GM13977 (cell line): ENCODE measurements at places on chromosomes 4 and X.

GRCh38 chrX:98481636-98482035, 1597.9 kb downstream of the RPA4 start:
- DNase-seq = no peak

DNA sequence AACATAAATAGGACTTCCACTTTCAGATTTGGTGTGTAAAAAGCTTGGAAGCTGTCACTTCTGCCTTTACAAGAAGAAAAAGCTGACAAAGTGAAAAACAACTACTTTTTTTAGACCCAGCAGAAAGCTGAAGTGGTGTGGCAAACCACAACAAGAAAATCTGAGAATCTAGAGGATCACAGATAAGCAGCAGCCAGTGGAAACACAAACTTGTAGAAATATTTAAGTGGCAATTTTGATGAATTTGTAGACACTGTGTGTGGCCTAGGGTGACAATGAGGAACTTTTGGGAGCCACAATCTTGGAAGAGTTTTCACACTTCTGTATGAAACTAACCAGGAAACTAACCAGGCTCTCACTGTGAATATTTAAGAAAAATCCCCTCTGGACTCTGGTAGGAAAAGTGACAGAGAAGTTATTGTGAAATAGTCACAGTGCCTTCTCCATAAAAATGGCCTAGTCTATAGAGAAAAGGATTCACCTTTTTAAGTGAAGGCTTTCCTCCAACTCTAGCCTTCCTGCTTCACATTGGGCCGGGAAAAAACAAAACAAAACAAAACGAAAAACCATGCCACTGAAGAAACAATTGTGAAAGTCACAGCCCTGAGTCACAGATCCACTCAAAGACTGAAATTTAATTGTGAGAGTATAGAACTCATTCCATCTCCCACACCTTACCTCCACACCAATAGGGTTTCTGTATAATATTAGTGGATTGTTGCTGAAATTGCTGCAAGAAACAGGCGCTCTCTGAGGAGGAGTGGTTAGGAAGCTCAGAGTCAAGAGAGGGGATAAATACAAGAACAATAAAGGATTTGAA, 26.7 kb upstream of the GUCY1A1 start:
- DNase-seq = peak; percentile 42

- DNase-seq = no peak
Observed at GRCh38 chr4:154985673-154986072, 204.6 kb downstream of the RBM46 start.

DNA sequence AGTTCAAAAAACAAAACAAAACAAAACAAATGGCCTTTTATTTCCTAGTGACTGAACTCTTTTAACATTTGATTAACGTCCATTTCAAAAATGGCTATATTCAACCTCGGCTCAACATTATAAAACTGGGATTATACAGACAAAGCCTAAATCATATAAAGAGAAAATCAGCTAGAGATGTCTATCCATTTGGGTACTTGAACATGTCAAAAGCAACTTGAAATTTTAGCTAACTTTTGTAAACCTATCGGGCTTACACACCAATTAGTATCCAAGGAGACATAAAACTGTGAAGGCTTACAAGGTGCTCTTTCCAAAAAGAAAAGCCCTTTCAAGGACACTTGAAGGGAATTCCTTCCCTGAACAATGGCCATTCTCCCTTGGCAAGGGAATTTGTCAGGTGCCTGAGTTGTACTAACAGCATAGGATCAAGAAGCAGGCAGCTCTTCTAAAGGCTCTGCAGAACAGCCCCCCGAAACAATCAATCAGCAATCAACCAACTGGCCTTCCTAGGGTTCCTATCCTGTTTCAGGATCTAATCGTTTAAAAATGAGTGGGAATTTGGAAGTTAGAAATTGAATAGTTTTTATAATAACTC, 633.7 kb upstream of the HTR2C start:
- no peak for DNase-seq

- DNase-seq = no peak
Observed at GRCh38 chrX:10901290-10901633, 209.9 kb upstream of the HCCS start.

DNA sequence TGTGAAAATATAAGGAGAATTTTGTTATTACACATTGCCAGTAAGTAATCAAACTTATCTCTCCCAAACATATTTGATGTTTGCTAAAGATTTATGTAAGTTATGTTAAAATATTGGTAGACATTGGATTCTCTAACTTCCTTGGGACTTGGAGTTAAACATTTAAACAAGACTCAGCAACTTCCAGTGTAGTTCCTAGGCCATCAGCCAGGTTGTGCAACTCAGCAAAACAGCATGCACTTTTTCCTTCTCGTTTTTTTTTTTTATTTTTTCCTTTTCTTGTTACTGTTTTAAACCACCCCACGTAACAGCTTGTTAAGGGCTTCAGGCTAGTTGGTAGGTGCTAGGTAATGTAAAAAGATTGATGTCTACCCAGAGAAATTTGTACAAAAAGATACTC, 510.4 kb downstream of the ANKRD50 start:
- DNase-seq = no peak

DNA sequence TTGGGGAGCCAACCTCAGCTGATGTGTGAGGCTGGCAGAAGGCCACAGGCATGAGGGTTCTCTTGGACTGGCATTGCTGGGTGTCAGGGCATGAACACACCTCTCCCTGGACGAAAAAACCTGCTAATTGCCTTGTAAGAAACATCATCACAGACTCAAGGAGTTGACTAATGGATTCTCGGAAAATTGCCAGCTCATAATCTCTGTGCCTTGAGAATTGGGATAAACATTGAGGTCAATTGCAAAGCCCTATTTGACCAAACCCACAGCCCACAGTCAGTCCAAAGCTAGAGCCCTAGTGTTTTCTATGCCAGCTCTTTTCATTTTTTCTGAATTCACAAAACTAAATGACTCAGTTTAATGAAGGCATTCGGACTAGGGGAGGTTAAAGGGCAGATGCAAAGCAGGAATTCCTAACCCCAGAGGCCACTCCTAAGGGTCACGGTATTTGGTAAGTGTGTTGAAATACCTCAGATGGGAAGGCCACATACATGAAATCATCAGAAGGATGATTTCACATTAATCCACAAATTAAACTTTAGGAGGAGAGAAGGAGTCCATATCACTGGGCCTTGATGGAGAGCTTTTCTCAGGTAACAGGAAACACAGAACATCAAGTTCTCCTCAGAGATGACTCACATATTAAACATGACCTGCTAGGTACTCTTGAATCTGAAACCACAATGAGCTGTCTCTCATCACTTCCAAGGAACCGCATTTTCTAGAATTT, 39.0 kb upstream of the RASL11B start:
- DNase-seq = no peak

GRCh38 chrX:44071847-44072551, 98.8 kb upstream of the NDP start:
- no peak for DNase-seq

DNA sequence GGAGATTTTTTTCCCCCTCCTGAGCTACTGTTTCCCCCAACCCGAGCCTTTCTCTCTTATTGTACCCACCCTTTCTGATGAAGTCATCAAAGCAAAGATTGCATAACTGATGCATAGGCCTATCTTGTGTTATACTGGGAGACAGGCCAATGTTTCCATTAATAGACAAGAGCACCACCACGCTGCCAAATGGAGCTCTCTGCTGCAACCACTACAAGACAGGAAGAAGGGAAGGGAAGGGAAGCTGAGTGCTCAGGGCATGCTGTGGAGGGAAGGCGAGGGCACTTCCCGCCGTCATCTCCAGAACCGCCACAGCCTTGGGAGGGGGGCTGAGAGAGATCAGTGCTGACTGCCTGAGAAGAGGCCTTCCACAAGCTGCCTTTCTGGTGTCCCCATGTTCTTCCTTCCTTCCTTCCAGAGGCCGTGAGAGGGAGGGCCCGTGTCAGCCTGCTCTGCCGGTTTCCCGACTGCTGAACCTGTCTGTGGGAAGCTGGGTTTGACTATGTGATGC, 75.0 kb downstream of the MGST2 start:
- no peak for DNase-seq

DNA sequence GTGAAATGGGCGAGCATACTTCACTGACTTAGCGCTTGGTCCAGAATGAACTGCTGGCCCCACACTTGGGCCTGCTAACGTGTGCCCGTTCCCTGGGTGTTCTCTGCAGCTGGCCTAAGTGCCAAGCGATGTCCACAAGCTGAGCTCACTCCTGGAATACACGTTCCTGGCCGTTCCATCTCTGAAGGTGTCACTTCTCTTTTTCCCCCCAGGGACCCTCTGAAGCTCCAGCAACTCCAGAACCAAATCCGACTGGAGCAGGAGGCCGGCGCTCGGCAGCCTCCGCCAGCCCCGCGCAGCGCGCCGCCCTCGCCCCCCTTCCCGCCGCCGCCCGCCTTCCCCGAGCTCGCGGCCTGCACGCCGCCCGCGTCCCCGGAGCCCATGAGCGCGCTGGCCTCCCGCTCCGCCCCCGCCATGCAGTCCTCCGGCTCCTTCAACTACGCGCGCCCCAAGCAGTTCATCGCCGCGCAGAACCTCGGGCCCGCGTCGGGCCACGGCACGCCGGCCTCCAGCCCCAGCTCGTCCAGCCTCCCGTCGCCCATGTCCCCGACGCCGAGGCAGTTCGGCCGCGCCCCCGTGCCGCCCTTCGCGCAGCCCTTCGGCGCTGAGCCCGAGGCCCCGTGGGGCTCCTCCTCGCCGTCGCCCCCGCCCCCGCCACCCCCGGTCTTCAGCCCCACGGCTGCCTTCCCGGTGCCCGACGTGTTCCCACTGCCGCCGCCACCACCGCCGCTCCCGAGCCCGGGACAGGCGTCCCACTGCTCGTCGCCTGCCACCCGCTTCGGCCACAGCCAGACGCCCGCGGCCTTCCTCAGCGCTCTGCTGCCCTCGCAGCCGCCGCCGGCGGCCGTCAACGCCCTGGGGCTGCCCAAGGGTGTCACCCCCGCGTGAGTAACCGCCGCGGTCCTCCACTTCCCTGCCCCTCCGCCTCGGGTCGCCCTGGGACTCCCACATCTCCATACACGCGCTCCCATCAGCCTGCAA, 132.3 kb downstream of the CBR4 start:
- DNase-seq = peak; percentile 58

GRCh38 chrX:47143894-47144625, 442 bp downstream of the NDUFB11 start:
- DNase-seq = peak; percentile 57

- peak; percentile 45 for DNase-seq
Observed at GRCh38 chr4:122689972-122690371, 42.5 kb upstream of the BBS12 start.

DNA sequence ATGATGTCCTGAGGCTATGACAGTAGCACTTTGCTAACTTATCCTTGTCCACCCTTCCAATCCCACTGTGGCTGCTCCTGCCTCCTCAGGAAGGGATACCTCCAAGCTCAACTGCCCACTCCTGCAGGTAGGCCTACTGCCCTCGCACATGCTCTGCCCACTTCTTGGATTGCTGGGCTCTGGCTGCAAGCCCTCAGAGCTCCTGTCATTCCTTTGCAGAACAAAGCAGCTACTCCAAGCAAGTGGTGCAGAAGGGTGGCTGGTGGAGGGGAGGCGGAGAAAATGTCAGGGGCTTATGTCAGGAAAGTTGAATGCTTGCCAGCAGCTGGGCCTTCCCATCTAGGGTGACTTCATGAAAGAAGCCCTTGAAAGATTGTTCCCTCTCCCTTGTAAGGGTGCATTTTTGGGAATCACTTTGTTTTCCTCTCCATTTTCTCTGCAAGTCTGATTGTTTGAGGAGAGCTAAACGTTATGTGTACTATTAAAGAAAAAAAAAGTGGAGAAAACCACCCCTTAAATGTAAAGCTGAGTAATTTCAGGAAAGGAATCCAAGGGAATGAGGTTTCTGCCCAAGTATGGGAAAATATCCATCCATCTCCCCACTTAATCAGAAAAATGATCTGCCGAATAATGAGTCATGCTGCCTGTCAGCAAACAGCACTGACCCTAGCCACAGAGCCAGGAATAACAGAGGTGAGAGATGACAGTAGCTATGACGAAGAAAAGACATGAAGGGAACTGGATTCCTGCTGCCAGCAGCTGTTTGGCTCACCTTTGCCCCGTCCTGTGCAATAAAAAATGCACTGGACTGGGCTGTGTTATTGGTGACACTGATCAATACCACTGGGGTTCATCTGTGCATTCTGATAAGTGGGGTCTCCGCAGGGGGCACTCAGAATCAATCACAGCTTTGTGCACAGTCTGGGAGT, 102.0 kb downstream of the RTL5 start:
- DNase-seq = no peak

GRCh38 chrX:45198301-45198700, 2.4 kb downstream of the DIPK2B start:
- no peak for DNase-seq

- DNase-seq = no peak
Observed at GRCh38 chr4:116015549-116015948, 902.1 kb upstream of the NDST4 start.

- DNase-seq = no peak
Observed at GRCh38 chrX:53587795-53588420, 98.6 kb downstream of the HUWE1 start.

GRCh38 chrX:123188081-123188480, 4.0 kb downstream of the GRIA3 start:
- DNase-seq = no peak

DNA sequence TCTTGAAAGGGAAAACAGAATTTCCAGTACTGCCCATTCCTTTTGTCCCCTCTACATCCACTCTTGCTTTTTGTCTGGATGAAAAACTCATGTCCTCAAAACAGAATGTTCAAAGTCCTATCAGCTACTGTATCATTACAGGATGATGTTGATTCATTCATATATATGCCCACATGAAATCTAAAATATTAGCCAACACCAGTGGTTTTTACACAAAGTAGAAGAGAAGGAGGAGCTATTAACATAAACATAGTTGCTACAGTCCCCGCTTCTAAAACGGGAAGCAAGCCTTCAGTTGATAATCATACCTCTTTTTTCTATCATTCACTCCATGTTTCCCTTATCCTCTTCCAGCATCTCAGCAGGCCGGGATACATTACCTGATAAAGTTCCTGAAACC, 7.7 kb upstream of the THOC2 start:
- no peak for DNase-seq

DNA sequence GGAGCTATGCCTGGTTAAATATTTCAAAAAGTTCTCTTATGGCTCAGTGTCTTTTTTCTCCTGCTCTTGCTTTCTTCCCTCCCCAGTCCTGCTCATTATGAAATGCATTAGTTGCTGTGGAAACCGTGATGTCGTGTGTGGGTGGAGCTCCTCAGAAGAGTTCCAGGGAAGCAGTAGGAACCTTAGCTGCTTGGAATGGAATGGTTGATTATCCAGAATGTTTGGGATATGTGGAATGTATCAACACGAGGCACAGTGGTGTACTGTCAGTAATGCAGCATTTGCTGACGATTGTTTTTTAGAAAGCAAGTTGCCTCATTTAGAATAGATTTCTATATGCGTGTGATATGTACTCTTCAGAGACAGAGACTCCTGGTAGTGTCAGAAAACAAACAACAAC, 333.2 kb downstream of the ARHGAP10 start:
- no peak for DNase-seq

DNA sequence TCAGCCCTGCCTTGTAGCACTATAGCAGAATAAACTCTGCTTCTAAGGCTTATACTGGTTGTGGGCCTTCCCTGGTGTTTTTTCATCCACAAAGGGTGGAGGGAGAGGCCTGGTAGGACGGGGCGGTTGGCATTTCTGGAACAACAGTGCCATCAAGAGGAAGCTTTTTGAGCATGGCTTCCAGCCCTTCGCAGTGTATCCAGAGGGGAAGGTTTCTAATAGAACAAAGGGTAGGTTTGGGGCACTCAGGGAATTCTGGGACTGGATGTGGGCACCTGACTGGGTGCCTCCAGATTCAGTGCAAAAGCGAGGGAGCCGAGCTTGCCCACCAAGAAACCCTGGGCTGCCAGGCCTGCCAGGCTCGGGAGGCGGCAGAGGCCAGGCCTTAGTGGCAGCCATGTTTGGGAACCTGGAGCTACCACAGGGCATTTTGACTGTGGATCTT, 229.6 kb upstream of the AGTR2 start:
- DNase-seq = peak; percentile 67

- peak; percentile 14 for DNase-seq
Observed at GRCh38 chr4:182015893-182016292, 227.3 kb upstream of the TENM3 start.
